ENCODE measurements at places on chromosomes 16 and 17. TPM values are rescaled to one million over a fixed set of nuclear protein-coding genes. Genes with fewer than 3 reads are reported as not detected.

TEX19 gene
- 0.98 TPM for total RNA-seq

ASB16 gene
- total RNA-seq: not detected

HOXB6 gene
- 11.9 TPM for total RNA-seq

SLC13A2 gene
- not detected for total RNA-seq

CA10 gene
- not detected for total RNA-seq

CD19 gene
- not detected for total RNA-seq

CBFA2T3 gene
- total RNA-seq: not detected

SEPTIN12 gene
- 0.08 TPM for total RNA-seq

KCNJ12 gene
- total RNA-seq: 1.9 TPM

CYGB gene
- total RNA-seq: not detected

PPP1R27 gene
- total RNA-seq: not detected

RNF43 gene
- total RNA-seq: not detected

SPNS3 gene
- 0.21 TPM for total RNA-seq

SBK1 gene
- 0.03 TPM for total RNA-seq

Data from A375 (cell line).